ENCODE measurements at places on chromosomes 7 and 10. TPM values are rescaled to one million over a fixed set of nuclear protein-coding genes. Genes with fewer than 3 reads are reported as not detected.

NACAD gene
- total RNA-seq, result 0.10 TPM

FAM25G gene
- total RNA-seq, result not detected

PRRT4 gene
- 0.10 TPM for total RNA-seq

RBP3 gene
- not detected for total RNA-seq

RBP4 gene
- not detected for total RNA-seq

CDC14C gene
- total RNA-seq, result 0.21 TPM

TRIM4 gene
- 23.2 TPM for total RNA-seq

TMEM229A gene
- total RNA-seq, result not detected

LEP gene
- not detected for total RNA-seq

VTI1A gene
- total RNA-seq, result 65.4 TPM

HMX2 gene
- not detected for total RNA-seq

SUMF2 gene
- 79.3 TPM for total RNA-seq

CRHR2 gene
- total RNA-seq, result not detected

LRRC17 gene
- total RNA-seq, result 0.10 TPM

GPR37 gene
- 0.10 TPM for total RNA-seq

NANOS1 gene
- under 0.01 TPM for total RNA-seq

AP4M1 gene
- total RNA-seq, result 2.8 TPM

AASS gene
- 2.6 TPM for total RNA-seq

ZNF488 gene
- total RNA-seq, result not detected

GPRIN2 gene
- total RNA-seq, result not detected

SCD gene
- 1.9 TPM for total RNA-seq

PAX2 gene
- total RNA-seq, result not detected

CDH23 gene
- 5.0 TPM for total RNA-seq

GPNMB gene
- 1.5 TPM for total RNA-seq

STEAP4 gene
- 2.3 TPM for total RNA-seq

BAG3 gene
- total RNA-seq, result 13.2 TPM

CDK14 gene
- 11.1 TPM for total RNA-seq

PLCE1 gene
- total RNA-seq, result not detected

FAM24B gene
- 6.9 TPM for total RNA-seq

GIMAP2 gene
- 159 TPM for total RNA-seq

PKD2L1 gene
- under 0.01 TPM for total RNA-seq

LIPN gene
- 3.0 TPM for total RNA-seq

CCL24 gene
- not detected for total RNA-seq

MARVELD1 gene
- 5.5 TPM for total RNA-seq

UBN2 gene
- total RNA-seq, result 6.0 TPM

GRID2IP gene
- total RNA-seq, result 0.21 TPM

SERPINE1 gene
- total RNA-seq, result 2.3 TPM

ERVW-1 gene
- total RNA-seq, result not detected

GIMAP8 gene
- total RNA-seq, result 4.2 TPM

ACHE gene
- total RNA-seq, result 0.21 TPM

PUS7 gene
- total RNA-seq, result 6.3 TPM
